Stimulated activated CD4-positive, alpha-beta T cell treated with anti-CD3 and anti-CD28 coated beads, Interleukin-2, amount 100 ng/mL, for 48 hours (primary cell): ENCODE measurements at places on chromosomes 7 and 10.

DNA sequence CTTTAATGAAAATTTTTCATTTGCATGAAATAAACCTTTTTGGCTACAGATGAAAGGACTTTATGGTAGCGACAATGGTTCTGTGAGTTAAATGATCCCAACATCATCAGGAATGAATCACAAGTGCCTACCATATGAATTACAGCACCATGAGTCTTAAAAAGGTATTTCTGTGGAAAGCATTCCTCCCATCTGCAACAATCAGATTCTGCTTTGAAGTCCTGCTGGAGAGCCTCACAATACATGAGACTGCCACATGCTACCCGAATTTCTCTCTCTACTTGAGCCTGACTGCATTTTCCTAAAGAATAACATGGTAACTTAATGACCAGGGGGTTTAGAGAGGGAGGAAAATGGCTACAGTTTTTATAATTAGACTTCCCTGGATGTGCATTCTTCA lies 190.3 kb downstream of the TWIST1 start:
- DNase-seq: no peak

DNA sequence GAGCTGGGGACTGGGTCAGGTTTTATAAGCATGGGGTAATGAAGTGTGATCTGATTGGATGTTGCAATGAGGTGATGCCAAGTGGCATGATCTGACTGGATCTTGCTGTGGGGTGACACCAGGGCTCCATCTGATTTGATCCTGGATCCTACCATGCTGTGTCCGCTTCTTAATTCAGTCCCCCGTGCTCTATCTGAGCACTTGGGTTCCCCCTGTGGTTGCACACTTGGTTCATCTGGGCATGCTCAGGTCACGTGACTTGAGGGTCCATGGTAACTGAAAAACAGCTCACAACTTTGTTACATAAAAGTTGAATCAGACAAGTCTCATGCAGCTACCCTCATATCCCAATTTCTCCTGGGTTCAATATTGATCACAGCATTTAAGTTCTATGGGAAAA lies 448.6 kb upstream of the NRP1 start:
- DNase-seq: no peak

- DNase-seq: no peak
Observed at GRCh38 chr7:91383053-91383904, 119.0 kb downstream of the FZD1 start.

DNA sequence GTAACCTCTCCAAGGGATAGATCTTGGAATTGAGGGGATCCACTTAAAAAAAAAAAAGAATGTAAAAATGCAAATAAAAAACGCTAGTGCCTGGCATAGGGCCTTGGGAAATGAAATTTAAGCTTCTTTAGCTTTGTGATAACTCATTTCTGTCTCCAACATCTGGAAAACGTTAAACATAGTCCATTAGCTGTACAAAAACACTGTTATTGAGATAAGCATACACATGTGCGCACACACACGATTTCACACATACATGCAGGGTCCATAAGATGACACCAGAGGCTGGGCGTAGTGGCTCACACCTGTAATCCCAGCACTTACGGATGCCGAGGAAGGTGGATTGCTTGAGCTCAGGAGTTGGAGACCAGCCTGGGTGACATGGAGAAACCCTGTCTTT lies 13.7 kb upstream of the CUL2 start:
- no peak for DNase-seq
